Cortex of kidney (tissue), 1 donor: ENCODE measurements at places on chromosomes 11 and 22.

- no peak for DNase-seq
These were observed 28.9 kb downstream of the CREB3L1 start for GRCh38 chr11:46306296-46306853.

- no peak for DNase-seq
These were observed 22.0 kb upstream of the CD44 start for GRCh38 chr11:35116762-35117640.

- DNase-seq, result no peak
These were observed 109.3 kb downstream of the GALNT18 start for GRCh38 chr11:11512502-11512901.

GRCh38 chr11:2731130-2732125 lies 31.6 kb upstream of the KCNQ1OT1 start:
- no peak for DNase-seq

DNA sequence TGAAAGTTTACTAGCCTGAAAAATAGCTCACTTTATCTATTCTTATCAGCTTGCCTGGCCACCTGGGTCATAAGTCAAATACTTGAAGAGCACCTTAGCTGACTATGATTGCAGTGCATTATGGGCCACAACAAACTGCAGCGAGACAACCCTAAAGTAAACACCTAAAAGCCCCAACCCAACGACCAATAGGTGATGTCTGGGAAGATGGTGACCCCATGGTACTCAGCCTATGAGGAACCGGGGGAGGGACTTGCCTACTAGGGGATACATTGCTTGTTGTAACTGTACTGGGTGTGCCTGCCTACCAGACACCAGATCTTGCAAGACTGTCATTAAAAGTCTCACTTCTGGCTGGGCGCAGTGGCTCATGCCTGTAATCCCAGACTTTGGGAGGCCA lies 35.6 kb upstream of the APOBEC3A start:
- no peak for DNase-seq

DNA sequence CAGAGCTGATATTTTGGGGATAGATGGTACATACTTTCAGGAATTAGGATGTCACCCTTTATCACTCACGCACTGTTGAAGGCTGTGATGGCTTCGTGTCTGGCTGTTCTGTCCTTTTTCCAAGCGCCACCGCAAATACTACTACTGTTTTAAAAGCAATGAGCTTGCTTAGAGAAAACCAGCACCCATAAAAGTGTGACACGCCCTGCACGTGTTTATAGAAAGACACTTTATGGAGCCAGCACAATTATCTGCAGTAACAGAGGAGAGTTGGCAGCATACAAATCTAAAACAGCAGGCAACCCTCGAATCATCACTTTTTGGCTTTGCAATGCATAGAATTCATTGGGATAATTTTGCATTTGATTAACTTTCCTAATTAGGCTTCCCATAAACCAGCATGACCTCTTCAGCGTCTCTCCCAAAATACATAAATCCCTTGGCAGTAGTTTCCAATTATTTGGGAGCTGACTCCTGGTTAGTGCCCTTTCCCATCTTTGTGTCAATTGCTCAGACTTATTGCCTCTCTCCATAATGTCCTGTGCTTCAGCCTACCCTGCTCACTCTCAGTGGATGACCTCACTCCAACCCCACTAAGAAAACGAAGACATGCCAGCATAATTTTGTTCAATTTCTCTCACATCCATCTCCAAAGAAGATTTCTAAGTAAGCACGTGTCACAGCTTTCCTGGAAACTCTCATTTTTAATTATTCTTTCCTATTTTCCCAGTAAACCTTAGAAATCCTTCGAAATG lies 118.7 kb upstream of the LARGE1 start:
- no peak for DNase-seq

- no peak for DNase-seq
These were observed 89.6 kb downstream of the C11orf87 start for GRCh38 chr11:109511598-109511997.

GRCh38 chr11:88421530-88421929 lies 84.0 kb upstream of the CTSC start:
- no peak for DNase-seq
